ENCODE measurements at places on chromosomes 3 and 15.

DNA sequence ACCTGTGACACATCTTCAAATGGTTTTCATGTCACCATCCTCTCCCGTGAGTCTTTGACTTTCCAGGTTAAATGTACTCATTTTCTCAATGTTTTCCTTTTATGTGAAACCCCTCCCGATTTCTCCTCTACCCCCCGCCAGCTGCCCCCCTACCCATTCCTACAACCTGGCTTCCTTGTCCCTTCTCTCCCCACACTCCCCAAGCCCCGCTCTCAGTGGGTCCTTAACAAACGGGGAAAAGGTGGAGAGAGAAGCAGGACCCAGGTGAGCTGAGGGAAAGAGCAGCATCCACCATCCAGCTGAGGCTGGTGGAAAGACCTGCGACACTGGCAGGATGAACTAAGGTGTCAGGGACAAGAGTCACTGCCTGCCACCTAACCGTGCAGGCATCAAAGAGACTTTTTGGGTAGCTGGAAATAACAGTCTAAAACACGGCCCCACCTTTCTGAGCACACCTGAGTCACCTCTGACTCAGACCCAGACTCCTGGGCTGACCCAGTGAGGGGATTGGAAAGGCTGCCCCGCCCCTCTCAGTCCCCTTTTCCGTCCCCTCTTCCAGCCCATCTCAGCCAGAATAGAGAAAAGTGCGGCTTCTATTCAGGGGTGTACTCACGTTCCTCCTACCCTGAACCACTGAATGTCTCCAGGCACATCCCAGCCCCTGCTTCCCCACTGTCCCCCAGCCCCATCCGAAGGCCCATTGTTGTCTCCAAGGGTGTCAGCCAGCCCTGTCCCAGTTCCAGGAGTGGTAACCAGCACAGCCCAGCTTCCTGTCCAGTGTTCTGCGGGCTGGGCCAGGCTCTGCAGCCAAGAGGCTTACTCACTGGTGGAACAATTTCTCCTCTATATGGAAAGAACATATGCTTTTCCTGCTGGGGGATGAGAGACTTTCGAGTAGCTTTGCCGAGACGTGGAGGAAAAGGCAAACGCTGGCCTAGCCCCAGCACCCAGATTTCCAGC lies 20.4 kb downstream of the ISG20 start:
- no peak for DNase-seq

DNA sequence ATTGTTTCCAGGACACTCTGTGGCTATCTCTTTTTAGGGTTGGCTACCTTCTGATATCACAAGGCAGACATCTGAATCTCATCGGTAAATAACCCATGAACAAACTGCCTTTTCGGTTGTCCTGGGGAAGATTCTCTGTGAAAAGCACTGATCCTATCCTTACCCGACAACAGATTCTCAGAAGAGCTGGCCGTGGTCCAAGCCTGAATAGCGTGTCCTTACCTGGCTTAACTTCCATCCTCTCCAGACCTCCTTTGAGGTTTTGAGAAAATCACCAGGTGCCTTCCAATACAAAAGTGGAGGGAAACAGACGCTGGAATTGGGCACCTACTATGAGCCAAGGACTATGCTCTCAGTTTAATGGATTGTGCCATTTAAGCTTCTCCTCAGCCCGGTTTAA lies 87.4 kb upstream of the ARHGEF3 start:
- no peak for DNase-seq

DNA sequence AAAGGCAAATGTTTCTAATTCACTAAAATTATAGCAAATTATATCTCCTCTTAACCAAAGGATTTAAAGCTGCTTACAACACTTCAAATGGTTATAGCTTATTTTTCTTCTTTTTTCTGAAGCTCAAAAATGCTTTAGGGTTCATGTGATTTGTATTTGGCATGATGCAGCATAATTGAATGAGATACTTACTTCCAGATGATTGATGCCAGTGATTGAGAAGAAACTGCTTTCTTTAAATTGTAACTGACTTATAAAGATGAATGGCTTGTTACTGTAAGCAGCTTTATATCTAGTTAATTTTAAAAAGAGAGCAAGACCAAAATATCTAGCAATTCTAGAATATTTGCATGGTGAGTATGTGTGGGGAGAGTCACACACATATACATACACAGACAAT lies 270.7 kb upstream of the THRB start:
- DNase-seq, result no peak

DNA sequence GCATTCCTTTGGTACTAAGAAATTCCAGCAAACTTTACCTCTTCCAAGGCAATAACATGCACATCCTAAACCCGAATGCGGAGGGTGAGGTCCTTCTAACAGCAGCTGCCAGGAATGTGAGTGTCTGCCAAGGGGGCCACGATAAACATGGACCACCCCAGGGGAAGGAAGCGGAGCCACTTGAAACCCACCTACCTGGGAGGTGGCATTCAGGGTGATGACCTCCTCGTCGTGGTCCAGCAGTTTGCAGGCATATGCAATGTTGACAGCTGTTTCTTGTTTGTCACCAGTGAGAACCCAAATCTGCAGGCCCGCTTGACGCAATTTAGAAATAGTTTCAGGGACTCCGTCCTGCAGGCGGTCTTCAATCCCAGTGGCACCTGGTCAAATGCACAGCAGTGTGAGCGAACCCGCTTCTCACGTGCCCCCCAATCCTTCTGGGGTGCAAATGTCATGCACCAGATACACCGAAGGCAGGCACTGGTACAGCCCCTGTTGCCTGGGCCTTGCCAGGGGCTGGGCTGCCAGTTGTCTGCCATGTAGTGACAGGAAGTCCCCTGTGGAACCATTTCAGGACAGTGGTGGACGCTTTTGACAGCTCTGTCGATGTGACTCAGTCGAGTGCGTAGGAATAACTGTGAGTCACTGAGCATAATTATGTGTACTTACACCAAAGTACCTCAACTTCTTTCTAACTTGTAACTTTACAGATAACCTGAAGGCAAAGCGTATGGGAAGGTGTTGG lies 161.2 kb downstream of the ATP10A start:
- DNase-seq, result no peak

GRCh38 chr3:50657407-50657806 lies 17.3 kb upstream of the DOCK3 start:
- no peak for DNase-seq

- DNase-seq, result no peak
Observed at GRCh38 chr3:72977060-72977808, 19.4 kb upstream of the PPP4R2 start.

DNA sequence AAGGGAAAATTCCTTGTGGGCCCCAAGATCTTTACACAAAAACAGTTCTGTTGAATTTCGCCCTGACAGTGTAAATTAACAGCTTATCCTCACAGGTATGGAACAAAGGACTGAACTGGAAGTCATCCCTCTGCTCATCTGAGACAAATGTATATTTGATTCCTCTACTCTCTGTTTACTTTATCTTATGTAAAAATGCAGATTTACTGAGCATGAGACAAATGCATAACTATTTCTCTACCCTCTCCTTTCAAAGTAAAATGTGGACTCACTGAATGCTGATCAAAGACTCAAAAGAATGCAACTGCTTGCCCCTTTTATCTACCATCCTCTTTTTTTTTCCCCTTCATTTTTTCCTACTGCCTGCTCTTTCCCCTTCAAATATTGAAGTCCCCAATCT lies 98.6 kb upstream of the CRBN start:
- no peak for DNase-seq

DNA sequence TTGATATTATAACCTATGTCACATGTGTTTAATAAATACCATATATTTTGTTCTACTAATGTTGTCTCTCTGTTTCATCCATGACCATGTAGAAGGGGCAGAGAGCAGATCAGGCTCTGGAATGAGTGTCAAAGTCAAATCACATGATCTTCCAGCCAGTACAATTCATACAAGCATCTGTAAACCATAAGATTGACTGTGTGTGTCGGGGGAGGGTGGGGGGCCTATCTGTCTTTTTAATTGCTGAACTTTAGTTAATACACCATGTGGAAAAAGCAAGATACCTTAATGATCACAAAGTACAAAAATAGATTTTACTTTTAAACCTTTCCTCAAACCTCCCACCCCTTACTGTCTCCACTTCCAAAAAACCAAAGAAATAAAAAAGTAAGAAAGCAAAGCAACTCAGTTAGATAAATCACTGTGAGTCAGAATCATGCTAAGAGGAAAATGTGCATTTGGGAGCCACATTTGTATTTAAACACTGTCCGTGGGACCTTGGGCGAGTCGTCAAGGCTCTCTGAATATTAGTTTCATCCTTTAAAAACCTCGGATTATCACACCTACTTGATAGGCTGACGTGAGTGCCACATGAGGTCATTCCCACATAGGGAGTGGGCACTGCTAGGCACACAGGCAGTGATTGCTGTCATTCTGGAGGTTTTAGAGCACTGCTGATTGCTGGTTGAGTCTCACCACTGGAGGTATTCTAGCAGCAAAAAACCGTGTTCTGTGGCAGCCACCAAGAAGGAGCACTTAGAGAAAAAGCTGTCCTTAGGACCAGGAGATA lies 21.0 kb upstream of the POLR2M start:
- DNase-seq, result no peak

- no peak for DNase-seq
Observed at GRCh38 chr15:89098281-89098680, 10.0 kb downstream of the ABHD2 start.

GRCh38 chr15:74422652-74423430 lies 10.9 kb downstream of the SEMA7A start:
- no peak for DNase-seq

- DNase-seq, result no peak
Observed at GRCh38 chr3:148173851-148174250, 523.9 kb upstream of the AGTR1 start.

- no peak for DNase-seq
Observed at GRCh38 chr3:37545479-37545878, 316.2 kb upstream of the CTDSPL start.

- DNase-seq, result no peak
Observed at GRCh38 chr15:72009222-72009621, 108.7 kb downstream of the MYO9A start.

DNA sequence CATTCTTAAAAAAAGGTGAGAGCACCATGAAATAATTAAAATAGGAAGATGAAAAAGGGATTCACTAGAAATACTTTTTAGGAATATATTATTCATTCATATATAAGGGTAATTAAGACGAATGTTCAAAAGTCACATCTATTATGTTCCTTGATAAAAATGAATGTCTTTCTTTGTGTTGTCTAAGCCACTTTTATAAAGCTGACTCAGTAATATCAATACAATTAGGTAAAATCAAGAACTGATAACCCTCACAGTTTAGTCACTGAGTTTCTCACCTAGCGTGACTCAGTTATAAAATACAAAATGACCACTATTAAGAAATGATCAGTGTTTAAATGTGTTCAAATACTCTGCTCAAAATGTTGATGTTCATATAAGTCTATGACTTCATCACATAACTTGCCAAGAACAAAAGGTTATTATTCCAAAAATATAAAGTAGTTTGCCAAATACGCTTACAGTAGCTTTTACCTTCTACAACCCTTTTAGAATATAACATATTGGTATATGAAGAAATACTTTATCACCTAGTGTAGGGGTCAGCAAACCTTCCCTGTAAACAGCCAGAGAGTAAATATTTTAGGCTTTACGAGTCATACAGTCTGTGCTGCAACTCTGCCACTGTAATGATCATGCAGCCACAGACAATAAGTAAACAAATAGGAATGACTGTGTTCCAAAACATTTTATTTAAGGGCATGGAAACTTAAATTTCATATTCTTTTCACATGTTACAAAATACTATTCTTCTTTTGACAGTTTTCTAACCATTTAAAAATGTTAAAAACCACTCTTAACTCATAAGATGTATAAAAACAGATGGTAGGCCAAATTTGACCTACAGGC lies 369.8 kb downstream of the TBC1D5 start:
- DNase-seq, result no peak

- DNase-seq, result no peak
Observed at GRCh38 chr15:55588815-55589115, 620 bp upstream of the PYGO1 start.

DNA sequence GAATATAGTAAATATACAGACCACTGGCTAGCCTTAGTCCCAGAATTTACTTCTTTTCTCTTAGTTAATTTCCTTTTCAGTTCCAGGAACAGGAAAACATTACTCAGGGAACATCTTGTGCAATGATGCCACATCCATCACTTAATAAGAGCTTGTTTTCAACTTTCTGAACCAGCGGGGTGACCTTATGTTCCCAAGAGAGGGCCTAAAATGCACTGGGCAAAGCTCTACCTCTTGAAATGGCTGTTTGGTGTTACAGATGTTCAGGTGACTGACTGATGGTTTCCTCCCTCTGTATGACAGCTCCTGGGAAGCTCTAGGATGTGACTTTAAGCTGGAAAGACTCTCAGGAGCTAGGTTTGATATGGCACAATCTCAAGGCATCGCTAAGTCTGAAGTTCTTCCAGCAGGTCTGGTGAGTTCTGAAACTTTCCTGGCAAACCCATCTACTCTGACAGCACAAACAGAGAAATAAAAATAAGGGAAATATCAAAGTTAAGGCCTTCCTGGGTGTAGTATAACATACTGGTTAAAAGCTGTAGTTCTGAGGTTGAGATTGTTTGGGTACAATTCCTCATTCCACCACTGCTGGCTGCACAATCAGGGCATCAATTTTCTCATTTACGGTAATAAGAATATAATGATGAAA lies 98.6 kb downstream of the ZIC1 start:
- no peak for DNase-seq

- no peak for DNase-seq
Observed at GRCh38 chr3:54847361-54847760, 80.5 kb downstream of the LRTM1 start.

- no peak for DNase-seq
Observed at GRCh38 chr3:30231277-30232141, 374.9 kb upstream of the TGFBR2 start.

- no peak for DNase-seq
Observed at GRCh38 chr3:126375835-126376331, 18.7 kb upstream of the KLF15 start.

DNA sequence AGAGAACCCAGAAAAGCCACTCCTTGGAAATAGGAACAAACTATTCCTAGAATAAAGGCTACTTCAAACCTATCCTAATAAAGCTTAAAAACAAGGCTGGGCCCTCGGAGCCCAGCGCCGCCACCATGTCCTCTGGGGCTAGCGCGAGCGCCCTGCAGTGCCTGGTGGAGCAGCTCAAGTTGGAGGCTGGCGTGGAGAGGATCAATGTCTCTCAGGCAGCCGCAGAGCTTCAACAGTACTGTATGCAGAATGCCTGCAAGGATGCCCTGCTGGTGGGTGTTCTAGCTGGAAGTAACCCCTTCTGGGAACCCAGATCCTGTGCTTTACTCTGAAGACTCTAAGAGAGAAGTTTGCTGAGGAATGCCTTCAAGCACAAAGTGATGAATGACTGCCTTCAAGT lies 63.2 kb downstream of the ADAM10 start:
- no peak for DNase-seq

- DNase-seq, result no peak
Observed at GRCh38 chr15:84057714-84058331, 177.8 kb upstream of the GOLGA6L4 start.

DNA sequence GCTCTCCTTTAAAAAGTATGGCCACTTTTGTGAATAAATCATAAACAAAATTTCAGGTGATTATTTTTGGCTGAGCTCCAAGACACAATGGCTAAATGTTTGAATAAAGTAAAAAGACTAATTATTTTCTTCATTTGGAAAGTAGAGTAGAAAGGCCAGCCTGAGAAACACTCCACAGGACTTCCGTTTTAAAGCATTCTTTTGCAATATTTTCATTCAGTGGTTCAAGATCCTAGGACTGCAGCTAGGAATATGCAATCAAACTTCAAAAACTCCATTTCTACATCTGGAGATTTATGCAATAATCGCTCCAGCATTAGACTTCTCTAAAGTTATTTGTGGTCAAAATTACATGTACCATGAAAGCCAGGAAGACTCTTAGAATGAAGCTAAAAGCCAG lies 62.8 kb downstream of the MECOM start:
- no peak for DNase-seq
